ENCODE measurements at places on chromosomes 12 and 14. TPM values are rescaled to one million over a fixed set of nuclear protein-coding genes. Genes with fewer than 3 reads are reported as not detected.

The CCND2 gene
- total RNA-seq = 104 TPM

The GPRC5D gene
- not detected for total RNA-seq

DNA sequence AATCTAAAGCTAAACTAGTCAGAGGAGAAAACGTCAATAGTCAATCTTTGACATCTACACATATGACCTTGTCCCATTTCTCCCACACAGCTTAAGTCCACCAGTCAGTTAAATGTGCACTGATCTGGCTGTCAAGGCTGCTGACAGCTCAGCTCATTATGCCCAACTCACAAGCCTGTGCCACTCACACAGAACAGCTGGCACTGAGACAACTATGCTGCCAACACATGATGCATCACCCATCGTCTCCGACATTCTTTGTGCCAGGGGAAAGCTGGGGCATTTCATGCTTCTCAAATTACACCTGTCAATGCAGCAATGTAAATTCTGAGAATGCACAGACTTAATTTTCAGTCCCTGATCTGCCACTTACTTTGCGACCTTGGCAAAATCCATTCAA lies 25.3 kb downstream of the GNS start:
- H3K4me3 ChIP-seq = no peak overlapping the region
- no peak overlapping the region for H3K27ac ChIP-seq
- DNase-seq = no peak

DNA sequence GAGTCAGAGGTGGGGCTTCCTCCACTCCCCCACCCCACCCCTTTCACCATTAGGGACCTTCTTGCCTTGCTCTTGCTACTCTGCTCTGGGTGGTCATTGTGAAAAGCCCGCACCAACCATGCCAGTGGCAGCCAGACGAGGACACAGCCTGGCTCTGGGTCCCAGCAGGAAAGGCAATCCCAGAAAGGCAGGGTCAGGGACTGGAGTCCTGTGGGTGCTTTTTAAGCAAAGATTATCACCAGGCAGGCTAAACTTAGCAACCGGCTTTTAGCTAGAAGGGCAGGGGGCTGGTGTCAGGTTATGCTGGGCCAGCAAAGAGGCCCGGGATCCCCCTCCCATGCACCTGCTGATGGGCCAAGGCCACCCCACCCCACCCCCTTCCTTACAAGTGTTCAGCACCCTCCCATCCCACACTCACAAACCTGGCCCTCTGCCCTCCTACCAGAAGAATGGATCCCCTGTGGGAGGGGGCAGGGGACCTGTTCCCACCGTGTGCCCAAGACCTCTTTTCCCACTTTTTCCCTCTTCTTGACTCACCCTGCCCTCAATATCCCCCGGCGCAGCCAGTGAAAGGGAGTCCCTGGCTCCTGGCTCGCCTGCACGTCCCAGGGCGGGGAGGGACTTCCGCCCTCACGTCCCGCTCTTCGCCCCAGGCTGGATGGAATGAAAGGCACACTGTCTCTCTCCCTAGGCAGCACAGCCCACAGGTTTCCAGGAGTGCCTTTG lies 1.2 kb upstream of the GAPDH start:
- H3K27ac ChIP-seq = peak overlapping the region; percentile 75
- peak overlapping the region; percentile 92 for H3K4me3 ChIP-seq
- no peaks in the 10 kb centered on the region for H3K27me3 ChIP-seq
- peaks cover 76% of the 10 kb centered on the region for H3K36me3 ChIP-seq

The ABHD12B gene
- total RNA-seq = 42.4 TPM

DNA sequence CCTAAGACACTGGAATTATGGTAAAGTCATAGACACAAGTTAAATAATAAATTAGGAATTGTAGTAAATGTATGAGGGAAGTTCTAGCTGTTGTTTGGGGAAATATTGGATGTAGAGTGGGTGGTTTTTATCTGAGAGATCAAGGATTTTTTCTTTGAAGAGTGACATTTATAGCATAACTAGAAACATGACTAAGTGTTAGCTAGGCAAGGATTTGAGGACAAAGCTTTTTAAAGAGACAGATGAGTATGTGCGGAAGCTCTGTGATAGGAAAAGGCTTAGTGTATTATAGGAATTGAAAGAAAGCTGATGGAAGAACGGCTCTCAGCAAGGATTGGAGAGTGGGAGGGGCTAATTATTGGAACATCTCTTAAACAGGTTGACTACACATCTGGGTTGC lies 24.5 kb downstream of the PDZRN4 start:
- no peaks in the 10 kb centered on the region for H3K36me3 ChIP-seq
- H3K27me3 ChIP-seq = no peaks in the 10 kb centered on the region
- H3K27ac ChIP-seq = no peak overlapping the region
- no peak overlapping the region for H3K4me3 ChIP-seq
- H3K4me1 ChIP-seq = no peaks in the 10 kb centered on the region

DNA sequence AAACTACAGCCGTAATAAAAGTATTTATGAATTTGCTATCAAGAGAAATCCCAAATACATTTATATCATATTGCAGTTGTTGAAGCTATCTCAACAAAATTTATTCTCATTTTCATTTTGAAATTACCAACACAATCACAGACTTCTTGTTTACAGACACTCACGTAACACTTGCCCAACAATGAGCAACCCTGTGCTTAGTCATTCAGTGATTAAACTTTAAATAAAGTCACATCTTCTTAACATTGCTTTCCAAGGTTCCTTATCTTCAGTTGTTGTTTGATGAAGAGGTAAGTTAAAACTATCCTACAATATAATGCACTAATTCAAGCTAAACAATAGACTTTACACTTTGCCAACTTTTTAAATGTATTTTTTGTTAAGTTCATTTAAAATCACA lies 601.8 kb downstream of the SLC16A7 start:
- no peak overlapping the region for H3K4me3 ChIP-seq
- no peaks in the 10 kb centered on the region for H3K36me3 ChIP-seq
- H3K27ac ChIP-seq = no peak overlapping the region
- DNase-seq = no peak
- H3K4me1 ChIP-seq = no peaks in the 10 kb centered on the region

DNA sequence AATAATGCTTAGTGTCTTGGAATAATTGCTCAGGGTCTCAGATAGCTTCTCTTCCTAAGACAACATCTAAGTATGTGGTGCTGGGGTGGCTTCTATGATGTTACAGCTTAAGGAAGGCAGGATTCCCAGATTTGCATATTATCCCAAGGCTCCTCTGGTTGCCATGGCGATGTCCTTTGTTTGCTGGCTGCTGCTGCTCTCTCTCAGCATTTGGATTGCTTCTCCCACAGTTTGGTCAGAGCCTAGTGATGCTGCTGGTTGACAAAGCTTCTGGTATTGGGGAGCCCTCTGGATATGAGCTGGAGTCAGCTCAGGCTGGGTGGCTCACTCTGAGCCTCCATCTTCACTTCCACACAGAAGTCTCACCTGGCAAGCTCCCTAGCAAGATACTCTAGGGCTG lies 56.4 kb upstream of the FBXO33 start:
- DNase-seq = peak; percentile 73
- H3K27me3 ChIP-seq = no peaks in the 10 kb centered on the region
- no peaks in the 10 kb centered on the region for H3K36me3 ChIP-seq
- H3K4me1 ChIP-seq = no peaks in the 10 kb centered on the region
- no peak overlapping the region for H3K27ac ChIP-seq

The SPIC gene
- total RNA-seq = not detected

The PPM1H gene
- total RNA-seq = 22.1 TPM

- H3K4me3 ChIP-seq = no peak overlapping the region
- peaks cover 2% of the 10 kb centered on the region for H3K36me3 ChIP-seq
- H3K27me3 ChIP-seq = no peaks in the 10 kb centered on the region
- H3K27ac ChIP-seq = no peak overlapping the region
These were observed 132.7 kb upstream of the DDHD1 start for GRCh38 chr14:53285821-53286220.

DNA sequence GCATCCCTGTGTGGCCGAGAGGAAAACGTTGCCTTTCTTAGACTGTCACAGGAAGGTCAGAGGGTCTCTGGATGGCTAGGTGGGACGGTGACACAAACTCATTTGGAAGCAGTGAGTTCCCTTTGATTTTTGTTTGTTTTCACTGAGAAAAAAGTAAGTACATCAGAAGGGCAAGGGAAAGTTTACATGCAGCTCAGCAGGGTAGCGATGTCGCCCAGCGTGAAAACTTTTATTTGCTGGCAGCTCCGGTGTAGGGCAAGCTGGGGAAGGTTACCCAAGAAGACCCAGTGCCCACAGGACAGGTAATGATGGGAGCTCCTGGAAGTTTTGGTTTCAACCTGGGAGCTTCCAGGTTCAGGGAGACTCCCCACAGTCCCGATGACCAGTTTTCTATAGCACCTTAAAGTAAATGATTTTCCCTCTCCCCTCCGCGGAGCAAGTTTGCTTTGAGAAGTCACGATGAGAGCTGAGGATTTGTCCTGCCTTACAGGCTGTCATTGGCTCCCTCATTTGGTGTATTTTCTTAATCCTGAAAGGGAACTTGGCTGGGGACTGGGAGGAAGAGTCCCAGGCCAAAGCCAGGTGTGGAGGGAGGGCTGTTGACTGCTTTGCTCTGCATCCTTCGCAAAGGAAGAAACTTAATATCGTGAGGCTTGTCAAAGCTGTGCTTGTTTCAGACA lies 64.7 kb upstream of the ESRRB start:
- peaks cover 16% of the 10 kb centered on the region for H3K4me1 ChIP-seq
- H3K4me3 ChIP-seq = peak overlapping the region; percentile 19
- no peak for DNase-seq
- no peak overlapping the region for H3K27ac ChIP-seq

- H3K36me3 ChIP-seq = peaks cover 8% of the 10 kb centered on the region
- no peak overlapping the region for H3K27ac ChIP-seq
- DNase-seq = no peak
- H3K4me1 ChIP-seq = no peaks in the 10 kb centered on the region
- H3K4me3 ChIP-seq = no peak overlapping the region
- no peaks in the 10 kb centered on the region for H3K27me3 ChIP-seq
These were observed 43.1 kb upstream of the GPHB5 start for GRCh38 chr14:63361790-63362189.

GRCh38 chr12:25743679-25744215 lies 190.7 kb upstream of the LMNTD1 start:
- no peak overlapping the region for H3K4me3 ChIP-seq
- H3K27ac ChIP-seq = no peak overlapping the region
- H3K27me3 ChIP-seq = no peaks in the 10 kb centered on the region
- no peaks in the 10 kb centered on the region for H3K4me1 ChIP-seq

The MAP3K9 gene
- 20.0 TPM for total RNA-seq

DNA sequence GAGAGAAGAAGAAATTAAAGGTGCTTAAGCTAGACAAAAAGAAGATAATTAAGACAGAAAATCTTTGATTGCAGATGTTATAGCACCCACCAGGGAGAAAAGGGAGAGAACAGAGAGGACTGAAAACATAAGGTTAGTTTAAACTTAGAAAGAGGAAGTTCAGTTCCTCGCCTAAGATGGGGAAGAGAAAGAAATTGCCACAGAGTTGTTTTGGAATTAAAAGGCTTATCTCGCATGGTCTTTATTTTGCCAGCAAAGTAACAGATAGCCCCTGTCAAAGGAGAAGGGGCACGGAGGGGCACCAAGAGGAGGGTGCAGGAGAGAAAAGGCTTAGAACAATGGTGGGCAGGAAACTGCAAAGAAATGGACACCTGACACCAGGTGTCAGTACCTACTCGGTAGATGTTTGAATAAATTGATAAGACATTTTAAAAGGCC lies 17.8 kb upstream of the OXA1L start:
- H3K36me3 ChIP-seq = no peaks in the 10 kb centered on the region
- H3K4me3 ChIP-seq = no peak overlapping the region
- no peak for DNase-seq

DNA sequence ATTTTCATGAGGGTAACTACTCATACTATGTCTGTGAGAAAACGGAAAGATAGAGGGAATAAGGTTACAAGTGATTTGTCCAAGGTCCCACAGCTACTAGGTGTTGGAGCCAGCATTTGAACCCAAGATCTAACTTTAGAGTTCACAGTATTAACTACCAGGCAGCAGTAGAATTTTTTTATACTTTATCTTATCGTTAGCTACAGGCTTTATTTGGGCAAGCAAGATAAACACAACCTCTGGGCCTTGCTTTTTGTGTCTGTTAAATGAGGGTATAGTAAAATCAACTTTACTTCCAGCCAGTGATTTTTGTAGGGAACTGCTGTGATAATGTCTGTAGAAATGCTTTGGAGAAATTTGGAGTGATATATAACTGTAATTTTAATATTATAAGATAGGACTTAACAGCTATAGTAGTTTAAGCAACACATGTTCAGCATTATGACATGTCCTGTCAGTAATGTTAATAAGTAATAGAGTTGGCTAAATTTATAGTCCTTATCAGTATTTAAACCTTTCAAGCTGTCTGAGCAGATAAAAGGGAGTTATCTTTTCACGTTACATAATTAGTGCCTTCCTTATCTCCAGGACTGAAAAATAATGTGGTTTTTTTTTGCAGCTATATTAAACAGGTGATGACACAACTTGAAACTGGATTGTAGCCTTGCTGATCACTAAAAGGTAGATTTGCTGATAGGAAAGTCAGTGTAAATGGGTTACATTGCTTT lies 12.8 kb downstream of the LEMD3 start:
- H3K4me1 ChIP-seq = no peaks in the 10 kb centered on the region
- no peak for DNase-seq
- no peak overlapping the region for H3K4me3 ChIP-seq
- H3K27ac ChIP-seq = no peak overlapping the region
- no peaks in the 10 kb centered on the region for H3K27me3 ChIP-seq

The OTUB2 gene
- total RNA-seq = 3.6 TPM

- H3K36me3 ChIP-seq = no peaks in the 10 kb centered on the region
- H3K27me3 ChIP-seq = no peaks in the 10 kb centered on the region
- no peaks in the 10 kb centered on the region for H3K4me1 ChIP-seq
- no peak for DNase-seq
These were observed 212.0 kb downstream of the PTPRO start for GRCh38 chr12:15534322-15534721.

DNA sequence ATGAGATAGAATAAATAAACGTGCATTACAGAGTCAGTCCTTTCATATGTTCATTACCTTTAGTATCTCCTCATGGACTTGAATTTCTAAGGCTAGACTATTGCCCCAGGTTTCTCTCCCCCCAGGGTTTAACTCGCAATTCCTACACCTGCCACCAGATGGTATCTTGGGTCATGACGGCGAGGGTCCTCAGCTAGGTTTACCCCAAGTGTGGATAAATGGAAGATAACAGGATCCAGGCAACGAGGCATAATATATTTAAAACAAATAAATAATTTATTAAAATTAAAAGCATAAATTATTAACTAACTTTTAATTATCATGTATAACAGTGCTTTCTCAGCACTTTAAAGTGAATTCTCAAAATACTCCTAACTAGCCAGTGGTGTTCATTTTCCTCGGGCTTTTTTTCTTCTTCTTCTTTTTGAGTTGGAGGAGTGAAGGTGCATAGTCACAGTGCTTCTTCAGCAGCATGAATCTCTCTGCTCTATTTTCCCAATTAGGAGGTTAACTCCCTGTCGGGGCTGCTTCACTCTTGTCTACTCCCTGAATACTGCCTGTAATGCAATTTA lies 243.5 kb upstream of the CAND1 start:
- no peak overlapping the region for H3K4me3 ChIP-seq
- H3K27ac ChIP-seq = no peak overlapping the region
- H3K36me3 ChIP-seq = no peaks in the 10 kb centered on the region
- no peaks in the 10 kb centered on the region for H3K27me3 ChIP-seq

DNA sequence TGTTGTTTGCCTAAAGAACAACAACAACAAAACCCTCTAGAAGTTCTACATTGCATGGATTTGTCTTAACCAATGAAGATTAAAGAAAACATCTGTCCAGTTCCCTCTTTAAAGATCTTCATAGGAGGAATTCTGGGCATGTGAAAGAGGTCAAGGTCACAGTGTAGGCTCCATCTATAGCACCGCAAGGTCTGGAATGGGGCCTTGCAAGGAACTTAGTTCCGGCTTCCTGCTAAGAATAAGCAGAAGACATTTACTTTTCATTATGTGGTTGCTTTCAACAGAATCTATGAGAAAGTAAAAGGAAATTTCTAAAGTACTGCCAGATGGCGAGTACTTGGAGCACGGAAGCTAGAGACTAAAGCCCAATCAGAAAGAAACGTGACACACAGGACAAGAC lies 57.2 kb upstream of the GNPNAT1 start:
- no peak for DNase-seq
- H3K36me3 ChIP-seq = peaks cover 2% of the 10 kb centered on the region
- no peak overlapping the region for H3K27ac ChIP-seq
- no peaks in the 10 kb centered on the region for H3K27me3 ChIP-seq
- H3K4me1 ChIP-seq = peaks cover 13% of the 10 kb centered on the region

Measured in H9 (cell line).